ENCODE measurements at places on chromosomes 1 and 21.

GRCh38 chr21:38315122-38315521 lies 58.3 kb downstream of the KCNJ15 start:
- DNase-seq, result no peak

DNA sequence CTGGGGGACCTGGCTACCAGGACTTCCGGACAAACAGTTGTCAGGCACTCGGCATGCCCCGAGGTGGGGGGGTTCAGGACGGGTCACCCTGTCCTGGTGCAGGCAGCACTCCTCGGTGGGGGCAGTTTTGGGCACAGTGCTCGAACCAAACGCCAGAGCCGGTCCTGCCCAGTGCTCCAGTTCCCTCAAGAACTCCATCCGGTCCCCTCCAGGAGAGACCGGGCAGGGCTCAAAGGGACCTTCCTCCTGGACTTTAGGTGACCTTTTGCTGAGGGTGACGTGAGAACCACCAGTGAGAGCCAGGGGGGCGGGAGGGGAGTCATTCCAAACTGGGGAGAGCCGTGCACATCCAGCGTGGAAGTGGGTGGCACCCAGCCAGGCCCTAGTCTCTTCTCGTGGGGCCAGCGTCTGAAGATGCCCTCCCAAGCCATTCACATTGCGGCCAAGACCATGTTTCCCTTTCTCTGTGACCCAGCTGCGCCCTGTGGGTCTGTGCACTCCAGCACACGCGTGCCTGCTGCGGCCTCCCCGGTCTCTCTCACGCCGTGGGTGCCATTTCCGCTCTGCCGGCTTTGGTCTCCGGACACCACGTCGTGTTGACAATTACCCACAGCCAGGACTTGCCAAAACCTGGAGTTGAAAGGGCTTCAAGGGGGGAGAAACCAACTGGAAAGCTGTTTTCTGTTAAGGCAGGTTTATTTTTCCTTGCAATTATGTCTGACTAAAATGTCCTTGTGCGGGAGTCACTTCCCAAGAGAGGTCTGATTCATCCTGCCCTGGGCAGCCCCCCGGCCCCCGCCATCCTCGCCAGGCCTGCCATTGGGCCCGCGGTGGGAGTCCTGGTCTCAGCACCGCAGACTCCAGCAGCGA lies 178.8 kb upstream of the ARHGEF16 start:
- DNase-seq, result no peak

- DNase-seq, result no peak
Observed at GRCh38 chr1:28517649-28517999, 11.8 kb downstream of the RCC1 start.

GRCh38 chr21:35855484-35855883 lies 204.8 kb downstream of the SETD4 start:
- no peak for DNase-seq

DNA sequence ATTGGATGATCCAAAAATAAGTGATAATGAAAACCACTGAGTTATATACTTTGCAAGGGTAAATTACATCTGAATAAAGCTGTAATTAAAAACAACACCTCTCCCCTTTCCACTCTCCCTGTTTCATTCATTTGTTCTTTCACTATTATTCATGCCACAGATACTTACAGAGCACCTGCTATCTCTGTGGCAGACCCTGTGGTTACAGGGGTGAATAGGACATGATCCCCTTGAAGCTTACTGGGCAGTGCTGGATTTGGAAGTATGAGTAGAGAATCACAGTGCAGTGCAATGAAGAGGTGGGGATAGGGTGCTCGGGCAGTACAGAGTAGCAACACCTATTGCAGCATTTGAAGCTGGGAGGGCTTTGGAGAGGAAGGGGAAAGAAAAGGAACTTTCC lies 21.7 kb downstream of the ARV1 start:
- no peak for DNase-seq

Measured in activated T-cell treated with anti-CD3 and anti-CD28 coated beads for 48 hours (primary cell).